ENCODE measurements at places on chromosomes 16 and 17.

DNA sequence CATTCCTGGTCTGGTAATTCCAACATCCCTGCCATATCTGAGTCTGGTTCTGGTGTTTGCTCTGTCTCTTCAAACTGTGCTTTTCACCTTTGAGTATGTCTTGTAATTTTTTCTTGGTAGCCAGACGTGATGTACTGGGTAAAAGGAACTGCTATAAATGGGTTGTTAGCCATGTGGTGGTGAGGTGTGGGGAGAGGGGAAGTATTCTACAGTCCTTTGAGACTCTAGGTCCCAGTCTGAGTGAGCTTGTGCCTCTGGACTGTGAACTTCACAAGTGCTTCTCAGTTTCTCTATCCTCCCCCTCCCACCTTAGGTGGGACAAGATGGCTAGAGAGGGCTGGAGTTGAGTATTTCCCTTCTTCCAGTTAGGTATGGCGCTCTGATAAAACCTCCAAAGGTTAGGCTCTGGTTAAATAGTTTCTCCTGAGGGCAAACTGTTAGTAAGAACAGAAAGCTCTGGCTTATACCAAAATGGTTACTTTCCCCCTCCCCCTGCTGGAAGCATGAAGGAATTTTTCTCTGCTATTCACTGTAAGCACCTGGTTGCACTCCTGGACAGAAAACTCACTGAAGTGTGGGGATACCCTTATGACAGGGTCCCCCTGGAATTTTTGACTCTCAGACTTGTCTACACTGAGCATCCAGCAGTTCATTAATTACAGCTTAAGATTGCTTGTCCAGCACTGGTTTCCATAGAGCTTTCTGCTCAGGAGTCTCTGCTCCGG, 87.8 kb downstream of the MARCHF10 start:
- DNase-seq, result no peak

DNA sequence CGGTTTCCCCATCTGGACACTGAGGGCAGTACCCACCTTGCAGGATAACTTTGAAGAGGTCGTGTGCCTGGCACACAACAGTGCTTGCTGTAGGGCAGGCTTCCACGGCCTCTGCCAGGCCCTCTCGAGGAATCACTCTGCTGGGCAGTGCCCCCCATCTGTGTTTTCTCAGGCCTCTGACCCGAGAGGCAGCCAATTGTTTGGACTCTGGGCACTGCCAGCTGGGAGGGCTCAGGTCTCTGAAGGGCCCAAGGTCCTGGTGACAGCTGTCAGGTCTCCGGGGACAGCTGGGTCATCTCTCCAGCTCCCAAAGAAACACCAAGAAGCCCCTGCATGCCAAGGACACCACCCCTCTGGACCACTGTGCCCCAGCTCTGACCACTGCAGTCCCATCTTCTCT, 1.0 kb upstream of the RAB26 start:
- DNase-seq, result no peak

DNA sequence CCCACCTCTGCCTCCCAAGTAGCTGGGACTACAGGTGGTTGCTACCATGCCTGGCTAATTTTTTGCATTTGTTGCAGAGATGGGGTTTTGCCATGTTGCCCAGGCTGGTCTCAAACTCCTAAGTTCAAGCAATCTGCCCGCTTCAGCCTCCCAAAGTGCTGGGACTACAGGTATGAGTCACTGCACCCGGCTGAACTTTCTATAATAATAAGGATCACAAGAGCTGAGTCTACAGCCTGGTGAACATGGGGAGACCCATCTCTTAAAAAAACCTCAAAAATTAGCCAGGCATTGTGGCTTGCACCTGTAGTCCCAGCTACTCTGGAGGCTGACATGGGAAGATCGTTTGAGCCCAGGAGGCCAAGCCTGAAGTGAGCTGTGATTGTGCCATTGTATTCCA, 53.5 kb downstream of the WDR59 start:
- no peak for DNase-seq

DNA sequence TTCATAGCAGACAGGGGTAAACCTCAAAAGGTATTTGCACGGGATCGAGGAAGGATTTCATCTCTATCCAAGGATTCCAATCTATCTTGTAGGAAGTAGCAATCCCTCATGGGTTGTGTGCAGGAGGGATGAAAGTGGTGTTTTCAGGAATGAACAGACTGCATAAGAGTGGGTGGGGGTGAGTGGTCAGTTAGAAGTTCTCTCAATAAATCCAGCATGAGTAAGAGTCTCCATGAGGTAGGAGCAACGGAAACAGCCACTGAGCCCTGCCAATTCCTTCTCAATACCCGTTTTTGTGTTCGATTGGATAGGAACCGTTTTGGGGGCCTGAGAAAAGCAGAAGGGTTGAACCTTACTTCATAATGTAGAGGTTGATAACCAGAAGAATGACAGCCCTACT, 375.6 kb downstream of the SOX9 start:
- no peak for DNase-seq

DNA sequence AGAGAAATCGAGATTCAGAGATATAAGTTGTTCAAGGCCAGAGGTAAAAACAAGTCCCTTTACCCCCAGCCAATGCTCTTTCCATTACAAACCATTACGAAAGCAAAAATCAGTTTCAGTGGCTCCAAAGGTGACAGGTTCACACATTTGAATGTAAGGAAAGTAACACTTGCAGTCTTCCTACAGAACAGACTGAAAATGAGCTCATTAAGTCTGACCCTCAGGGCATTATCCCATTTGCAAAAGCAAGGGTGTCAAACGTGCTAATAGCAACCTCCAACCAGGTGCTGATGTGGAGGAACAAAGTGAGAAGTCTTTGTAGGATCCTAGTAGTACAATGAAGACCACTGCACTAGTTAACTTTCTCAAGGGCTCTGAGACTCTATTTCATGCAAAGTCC, 65.2 kb downstream of the XPO6 start:
- DNase-seq, result no peak

DNA sequence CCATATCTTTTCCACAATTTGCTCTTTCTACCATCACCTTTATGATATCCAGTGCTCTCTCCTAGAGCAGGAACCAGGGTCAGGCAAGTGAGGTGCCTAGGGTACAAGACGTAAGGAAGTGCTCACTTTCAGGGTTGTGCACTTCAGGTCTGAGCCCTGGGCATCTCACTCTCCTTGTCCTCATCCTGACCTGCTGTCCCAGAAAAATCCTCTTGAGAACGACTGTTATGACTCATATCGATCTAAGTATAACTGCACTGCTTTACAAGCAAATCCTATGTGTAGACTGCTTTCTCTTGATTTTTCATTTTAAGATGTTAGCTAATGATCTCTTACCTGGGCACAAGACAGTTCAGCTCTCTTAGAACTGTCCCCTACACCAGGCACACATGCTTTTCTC, 100.1 kb downstream of the TMEM100 start:
- DNase-seq, result no peak

DNA sequence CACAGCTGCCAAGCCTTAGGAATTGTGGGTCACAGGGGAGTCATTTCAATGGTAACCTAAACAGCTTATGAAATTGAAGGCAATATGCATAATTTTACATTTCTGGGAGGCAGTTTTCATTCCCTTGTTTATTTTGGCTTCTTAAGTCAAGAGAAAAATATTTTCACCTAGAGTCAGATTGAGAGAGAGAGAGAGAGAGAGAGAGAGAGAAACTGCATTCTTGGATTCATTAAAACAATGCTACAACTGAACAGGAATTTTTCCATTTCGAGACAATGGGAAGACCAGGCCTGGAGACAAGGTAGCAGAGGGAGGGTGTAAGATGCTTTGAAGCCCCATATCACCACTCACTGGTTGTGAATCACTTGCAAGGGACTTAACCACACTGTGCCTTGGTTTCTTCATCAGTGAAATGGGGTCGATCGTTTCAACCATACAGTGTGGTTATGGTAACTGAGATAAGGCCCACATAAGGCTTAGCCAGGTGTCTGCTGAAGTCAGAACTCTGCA, 224.7 kb upstream of the IRX3 start:
- no peak for DNase-seq

- DNase-seq, result no peak
Observed at GRCh38 chr17:16304830-16305229, 48.4 kb downstream of the CENPV start.

GRCh38 chr17:74252211-74252610, 21.8 kb upstream of the DNAI2 start:
- no peak for DNase-seq

GRCh38 chr17:69326377-69327059, 415 bp downstream of the ABCA5 start:
- DNase-seq, result no peak

DNA sequence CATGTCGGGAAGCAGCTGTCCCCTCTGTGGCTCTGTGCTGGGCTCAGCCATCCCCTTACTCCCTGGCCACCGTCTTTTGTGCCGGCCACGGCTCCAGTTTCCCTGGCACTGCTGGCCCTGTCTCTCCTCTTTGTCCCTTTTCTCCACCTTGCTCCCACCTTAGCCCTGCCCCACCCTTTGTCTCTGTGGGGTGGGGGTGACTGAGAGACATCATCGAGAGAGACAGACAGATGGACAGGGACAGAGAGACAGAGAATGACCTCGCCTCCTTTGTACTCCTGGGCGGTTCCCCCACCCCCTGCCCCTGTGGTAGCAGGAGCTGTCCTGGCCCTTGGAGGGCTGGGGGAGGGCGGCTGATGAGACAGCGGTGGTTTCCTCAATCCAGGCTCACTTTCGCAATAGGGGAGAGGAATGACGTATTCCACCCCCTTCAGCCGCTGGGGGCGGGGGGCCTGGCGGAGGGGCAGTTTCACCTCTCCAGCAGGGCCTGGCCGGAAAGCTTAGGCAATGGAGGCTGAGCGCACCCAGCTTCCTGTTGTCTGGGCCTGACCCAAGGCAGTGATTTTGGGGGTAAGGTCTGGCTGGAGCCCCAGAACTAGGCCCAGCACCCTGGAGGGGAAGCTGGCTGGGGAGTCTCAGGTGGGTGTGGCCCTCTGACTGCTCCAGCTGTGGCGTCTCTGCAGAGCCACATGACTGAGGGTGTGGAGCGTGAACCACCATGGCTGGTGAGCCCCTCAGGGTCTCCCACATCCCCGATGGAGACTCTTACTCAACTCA, 7.3 kb downstream of the FMNL1 start:
- no peak for DNase-seq

DNA sequence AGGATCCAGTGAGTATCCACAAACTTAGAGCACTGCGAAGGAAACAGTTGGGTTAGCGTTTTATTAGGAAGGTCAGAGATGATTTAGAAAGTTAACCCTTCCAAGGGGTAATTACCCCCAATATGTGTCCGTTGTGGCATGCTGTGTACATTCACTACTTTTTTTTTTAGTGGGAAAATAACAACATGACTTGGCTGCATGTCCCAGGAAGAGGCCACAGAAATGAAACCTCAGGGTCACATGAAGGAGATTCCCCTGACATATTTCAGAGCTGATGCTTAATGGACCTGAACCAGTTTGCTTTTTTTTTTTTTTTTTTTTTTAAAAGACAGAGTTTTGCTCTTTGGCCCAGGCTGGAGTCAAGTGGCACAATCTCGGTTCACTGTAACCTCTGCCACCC, 167.5 kb downstream of the PRKCA start:
- DNase-seq, result no peak

DNA sequence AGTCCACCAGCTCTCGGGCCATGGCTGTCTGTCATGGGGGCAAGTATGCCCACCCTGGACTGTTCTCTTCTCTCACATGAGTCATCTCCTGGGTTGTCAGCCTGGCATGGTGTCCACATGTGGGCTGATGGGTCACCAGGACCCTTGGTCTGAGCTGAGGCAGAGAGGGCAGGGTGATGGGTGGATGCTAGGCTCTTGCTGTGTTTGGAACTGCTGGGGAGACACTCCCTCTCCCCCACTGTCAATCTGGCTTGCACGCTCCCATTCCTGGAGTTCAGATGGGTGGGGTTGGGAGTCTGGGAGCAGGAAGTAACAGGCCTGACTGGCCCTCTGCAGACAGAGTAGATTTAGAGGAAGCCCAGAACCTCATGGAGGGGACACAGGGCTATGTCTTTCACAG, 28.9 kb downstream of the KSR1 start:
- no peak for DNase-seq

GRCh38 chr17:12789481-12790248, at the start of gene ARHGAP44:
ARHGAP44 (plus strand) TSS chr17:12789498; CDS start chr17:12789839, 341 bp downstream.
- DNase-seq, result peak; percentile 45

DNA sequence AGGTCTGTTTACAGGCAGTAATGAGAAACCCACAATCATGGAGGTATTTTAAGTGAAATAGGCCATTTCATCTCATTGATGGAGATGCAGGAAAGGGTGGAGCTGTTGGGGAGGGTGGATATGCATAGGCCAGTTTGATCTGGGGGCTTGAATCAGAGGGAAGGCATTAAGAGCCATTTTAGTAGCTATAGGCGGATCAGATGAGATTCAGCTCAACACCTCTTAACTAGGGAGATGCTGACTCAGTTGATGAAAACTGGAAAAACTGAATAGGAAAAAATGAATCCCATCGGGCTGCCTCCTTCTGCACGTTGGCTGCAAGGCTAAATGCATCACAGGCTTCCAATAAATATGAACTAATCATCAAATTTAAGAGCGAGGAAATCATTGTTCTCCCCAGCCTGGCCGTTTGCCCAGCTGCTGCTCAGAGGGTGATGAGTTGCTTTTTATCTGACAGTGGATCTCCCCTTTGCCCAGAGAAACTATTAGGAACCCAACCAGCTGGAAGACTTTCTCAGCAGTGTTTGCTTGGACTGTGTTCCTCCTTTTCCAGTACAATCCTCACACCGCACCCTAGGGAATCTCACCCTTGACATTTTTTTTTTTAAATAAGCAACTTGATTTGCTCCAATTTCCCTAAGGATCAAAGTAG, 149.6 kb downstream of the SOX9 start:
- DNase-seq, result no peak

- DNase-seq, result no peak
Observed at GRCh38 chr17:78315355-78316114, 44.3 kb downstream of the SOCS3 start.

DNA sequence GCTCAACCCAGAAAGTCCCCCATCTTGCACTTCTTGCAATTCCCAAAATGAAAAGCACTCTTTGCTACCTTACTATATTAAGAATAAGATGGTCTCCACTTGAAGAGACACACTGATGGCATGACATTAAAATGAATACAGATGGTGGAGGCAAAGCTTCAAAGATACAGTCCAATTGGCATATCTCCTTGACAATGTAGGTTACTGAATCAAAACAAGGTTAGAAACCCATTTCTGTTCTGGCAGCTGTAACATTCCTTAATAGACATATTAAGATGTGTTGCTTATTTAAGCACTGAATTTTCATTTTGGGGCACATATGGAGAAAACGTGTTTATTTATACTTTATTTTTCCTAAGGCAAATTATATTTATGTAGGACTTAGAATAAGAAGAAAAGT, 1262.8 kb upstream of the CDH8 start:
- no peak for DNase-seq

Measured in D721Med (cell line).